SW 1271 (cell line): ENCODE measurements at places on chromosomes 7 and 10.

DNA sequence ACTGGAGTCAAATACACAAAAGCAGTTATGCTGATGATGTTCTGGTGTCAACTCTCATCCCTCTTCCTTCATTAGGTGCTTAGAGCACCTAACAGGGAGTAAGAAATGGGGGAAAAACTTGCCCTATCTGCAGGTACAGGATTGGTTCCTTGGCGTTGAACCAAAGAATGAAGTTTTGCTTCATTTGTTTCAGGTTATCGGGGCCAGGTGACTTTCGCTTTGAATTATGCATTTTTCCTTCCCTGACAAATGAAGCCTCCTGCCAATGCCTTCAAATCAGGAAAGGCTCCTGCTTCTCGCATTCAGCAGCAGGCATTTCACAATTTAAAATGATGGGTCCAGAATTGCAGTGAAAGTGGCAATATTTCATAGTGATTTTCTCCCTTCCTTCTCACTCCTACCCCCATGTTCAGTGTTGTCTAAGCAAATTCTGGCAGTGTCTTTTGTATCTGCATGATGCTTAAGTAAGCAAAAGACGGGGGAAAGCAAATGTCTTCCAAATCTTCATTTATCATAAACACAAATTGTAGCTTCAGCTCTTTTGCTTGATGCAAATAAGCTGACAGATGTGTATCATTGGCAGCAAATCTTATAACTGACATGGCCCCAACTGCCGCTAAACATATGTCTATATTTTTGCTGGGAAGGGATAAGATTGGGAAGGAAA lies 29.4 kb downstream of the DNAJB9 start:
- no peak for DNase-seq

- no peak for DNase-seq
Measured at GRCh38 chr7:75599244-75599781, 107.2 kb downstream of the SPDYE5 start.

GRCh38 chr10:33006342-33006887 lies 48.4 kb upstream of the ITGB1 start:
- DNase-seq, result no peak

DNA sequence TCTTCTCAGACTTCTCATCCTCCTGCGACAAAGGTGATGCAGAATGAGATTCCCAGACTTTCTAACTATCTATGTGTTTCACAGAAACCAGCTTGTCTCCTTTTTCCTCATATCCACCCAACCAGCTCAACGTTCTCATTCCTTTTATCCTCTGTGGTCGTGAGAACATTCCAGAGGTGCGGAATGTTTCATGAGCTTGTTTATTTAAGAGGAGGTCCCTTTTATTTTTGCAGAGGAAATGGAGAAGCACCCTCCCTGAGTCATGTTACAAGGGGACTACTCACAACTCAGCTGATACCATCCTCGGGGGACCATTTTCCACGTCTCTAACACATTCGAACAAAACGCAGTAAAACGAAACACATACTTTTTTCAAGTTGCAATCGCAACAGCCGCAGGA lies 93.2 kb downstream of the ZRANB1 start:
- DNase-seq, result no peak

- no peak for DNase-seq
Measured at GRCh38 chr7:95859429-95859828, 87.1 kb downstream of the DYNC1I1 start.

DNA sequence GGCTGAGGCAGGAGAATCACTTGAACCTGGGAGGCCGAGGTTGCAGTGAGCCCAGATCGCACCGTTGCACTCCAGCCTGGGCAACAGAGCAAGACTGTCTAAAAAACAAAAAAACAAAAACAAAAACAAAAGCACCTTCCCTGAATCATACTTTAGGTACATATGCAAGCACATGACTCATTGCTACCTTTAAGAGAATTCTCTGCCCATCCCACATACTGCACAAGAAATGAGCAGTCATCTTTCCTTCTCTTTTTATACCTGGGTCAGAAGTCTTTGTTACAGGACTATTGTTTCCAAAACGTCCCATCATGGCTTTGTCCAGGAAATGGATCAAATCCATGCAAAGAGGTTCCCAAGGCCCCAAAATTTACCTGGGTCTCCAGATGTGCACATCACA lies 21.5 kb upstream of the AKR1B10 start:
- no peak for DNase-seq

- DNase-seq, result no peak
Measured at GRCh38 chr7:41313171-41313570, 389.7 kb downstream of the INHBA start.

GRCh38 chr7:102913826-102914225 lies 1.0 kb downstream of the LRRC17 start:
- DNase-seq, result no peak

- DNase-seq, result no peak
Measured at GRCh38 chr10:4902571-4903011, 60.6 kb upstream of the AKR1C1 start.

- no peak for DNase-seq
Measured at GRCh38 chr7:2379821-2380450, 23.5 kb upstream of the CHST12 start.

- DNase-seq, result no peak
Measured at GRCh38 chr10:78543749-78544362, 510.2 kb downstream of the RPS24 start.

DNA sequence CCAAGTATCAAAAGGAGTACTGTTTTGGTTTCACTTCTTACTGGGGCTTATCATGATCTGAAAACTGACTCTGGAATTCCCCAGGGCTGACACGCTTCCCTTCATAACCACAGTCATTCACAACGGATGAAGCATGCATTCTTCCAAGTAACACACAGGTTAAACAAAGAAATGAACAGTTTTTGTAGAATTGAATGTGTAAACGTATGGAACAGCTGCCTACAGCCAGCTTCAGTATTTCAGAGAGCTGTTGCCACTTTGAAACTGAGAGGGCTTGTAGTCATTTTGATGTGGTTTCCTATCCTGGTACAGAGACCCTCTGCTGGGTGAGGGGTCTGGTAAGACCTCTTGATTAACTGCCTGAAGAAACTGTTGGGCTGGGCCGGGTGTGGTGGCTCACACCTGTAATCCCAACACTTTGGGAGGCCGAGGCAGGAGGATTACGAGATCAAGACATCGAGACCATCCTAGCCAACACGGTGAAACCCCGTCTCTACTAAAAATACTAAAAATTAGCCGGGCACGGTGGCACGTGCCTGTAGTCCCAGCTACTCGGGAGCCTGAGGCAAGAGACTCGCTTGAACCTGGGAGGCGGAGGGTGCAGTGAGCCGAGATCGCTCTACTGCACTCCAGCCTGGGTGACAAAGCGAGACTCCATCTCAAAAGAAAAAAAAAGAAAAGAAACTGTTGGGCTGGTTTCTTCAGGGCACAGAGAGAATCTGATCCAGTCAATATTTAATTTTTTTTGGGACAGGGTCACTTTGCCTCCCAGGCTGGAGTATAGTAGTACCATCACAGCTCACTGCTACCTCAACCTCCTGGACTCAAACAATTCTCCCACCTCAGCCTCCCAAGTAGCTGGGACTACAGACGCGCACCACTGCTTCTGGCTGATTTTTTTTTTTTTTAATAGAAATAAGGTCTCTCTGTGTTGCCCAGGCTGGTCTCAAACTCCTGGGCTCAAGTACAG lies 4.7 kb downstream of the NFE2L3 start:
- peak; percentile 90 for DNase-seq

DNA sequence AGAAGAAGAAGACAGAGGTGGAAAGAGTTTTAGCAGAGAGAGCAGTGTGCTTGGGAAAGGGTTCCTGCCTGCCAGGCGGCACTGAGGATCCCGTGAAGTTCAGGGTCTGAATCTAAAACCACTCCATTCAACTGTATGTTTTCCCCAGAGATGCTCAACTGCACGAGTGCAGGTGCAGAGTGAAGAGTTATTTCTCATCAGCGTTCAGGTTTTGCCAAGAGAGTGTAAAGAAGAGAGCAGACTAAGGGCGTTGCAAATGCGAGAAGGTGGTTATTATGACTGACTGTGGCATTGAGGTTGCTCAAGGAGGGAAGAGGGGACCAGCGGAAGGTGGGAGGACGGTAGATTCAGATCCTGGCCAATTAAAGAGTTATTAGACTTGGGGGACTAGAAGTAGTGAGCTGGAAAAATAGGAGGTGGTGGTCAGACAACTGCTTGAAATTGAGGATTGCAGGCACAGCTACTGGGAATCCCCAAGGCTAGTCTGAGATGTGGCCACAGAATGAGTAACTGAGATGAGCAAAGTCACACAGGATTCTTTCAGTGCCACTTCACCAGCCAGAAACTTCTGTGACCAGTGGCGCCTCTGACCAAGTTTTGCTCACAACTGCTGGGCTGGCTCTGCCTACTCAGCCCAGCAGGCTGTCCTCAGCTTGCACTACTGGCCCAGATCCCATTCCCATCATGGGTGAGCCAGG lies 29.1 kb downstream of the STRA8 start:
- DNase-seq, result no peak

GRCh38 chr10:25226775-25227682 lies 52.2 kb downstream of the GPR158 start:
- DNase-seq, result peak; percentile 28

DNA sequence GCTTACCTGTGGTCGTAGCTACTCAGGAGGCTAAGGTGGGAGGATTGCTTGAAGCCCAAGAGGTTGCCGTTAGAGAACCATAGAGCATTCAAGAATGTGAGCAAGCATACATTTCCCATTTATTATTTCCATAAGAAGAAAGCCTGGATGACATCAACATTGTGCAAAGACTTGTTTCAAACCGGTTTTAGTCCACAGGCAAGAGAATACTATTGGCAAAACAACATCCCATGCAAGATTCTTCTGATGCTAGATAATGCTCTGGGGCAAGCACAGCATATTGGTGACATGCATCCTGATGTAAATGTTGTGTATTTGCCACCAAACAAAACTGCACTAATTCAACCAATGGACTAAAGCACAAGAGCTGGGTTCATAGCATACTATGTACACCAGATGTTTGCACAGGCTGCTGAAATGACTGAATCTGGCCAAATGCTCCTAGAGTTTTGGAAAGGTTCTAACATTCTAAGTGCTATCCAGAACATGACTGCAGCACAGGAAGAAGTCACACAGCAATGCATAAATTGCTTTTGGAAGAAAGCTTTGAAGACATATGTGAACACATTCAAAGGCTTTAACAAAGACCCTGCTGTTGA lies 42.6 kb downstream of the OTUD1 start:
- DNase-seq, result no peak

- DNase-seq, result no peak
Measured at GRCh38 chr10:86190291-86190690, 176.3 kb downstream of the GRID1 start.

GRCh38 chr10:13872411-13872810 lies 285.6 kb downstream of the PRPF18 start:
- DNase-seq, result no peak

GRCh38 chr7:38699471-38699870 lies 68.3 kb upstream of the AMPH start:
- no peak for DNase-seq

GRCh38 chr10:54854389-54854788 lies 53.4 kb upstream of the PCDH15 start:
- DNase-seq, result no peak

DNA sequence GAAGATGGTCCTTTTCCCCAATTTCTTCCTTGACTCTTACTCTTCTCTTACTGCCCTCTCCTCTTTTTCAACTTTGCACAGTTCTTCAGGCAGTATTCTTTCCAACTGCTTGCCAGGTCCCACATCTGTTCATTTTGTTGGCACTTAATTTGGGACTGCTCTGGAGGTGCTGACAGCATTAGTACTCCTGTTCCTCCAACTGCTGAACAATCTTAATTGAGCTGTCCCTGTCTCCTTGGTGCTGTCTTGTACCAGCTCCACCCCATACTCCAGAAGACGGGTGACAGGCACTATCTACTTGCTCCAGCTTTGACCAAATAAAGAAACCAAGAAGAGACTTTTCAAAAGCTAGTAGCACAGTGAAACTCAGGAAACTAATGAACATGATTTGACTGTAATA lies 160.0 kb downstream of the PDE1C start:
- DNase-seq, result no peak

DNA sequence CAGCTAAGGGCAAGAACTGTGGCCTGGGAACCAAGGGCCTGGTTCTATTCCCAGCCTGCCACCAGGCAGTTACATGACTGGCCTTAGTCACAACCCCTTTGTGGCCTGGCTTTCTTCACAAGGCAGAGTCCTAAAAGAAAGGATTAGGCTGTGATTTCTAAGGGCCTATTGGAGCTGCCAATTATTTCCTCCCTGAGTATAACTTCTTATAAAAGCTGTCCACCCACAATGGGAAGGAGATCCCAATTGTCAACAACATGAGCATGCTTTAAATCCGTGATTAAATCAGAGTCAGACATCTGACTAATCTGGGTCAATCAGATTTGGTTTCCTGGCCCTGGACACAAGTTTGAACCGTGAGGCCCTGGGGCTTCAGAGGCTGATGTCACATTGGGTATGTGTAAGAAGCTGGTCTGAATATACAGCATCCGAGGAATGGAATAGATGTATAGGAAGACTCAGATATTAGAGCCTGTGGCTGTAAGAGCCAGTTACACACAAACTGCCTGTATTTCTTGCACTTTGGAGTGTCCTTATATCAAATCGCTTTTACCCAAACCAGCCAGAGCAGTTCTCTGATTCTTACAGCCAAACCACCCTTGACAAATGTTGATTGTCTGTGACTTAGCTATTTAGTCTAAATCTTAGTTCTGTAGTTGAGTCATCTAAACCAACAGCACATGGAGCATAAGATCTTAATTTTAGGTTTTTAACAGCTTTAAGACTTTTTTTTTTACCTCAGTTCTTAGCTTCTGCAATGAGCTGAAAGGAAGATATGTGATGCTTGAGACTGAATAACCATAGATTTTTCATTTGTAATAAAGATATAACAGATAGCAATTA lies 61.3 kb downstream of the ABCB4 start:
- no peak for DNase-seq

DNA sequence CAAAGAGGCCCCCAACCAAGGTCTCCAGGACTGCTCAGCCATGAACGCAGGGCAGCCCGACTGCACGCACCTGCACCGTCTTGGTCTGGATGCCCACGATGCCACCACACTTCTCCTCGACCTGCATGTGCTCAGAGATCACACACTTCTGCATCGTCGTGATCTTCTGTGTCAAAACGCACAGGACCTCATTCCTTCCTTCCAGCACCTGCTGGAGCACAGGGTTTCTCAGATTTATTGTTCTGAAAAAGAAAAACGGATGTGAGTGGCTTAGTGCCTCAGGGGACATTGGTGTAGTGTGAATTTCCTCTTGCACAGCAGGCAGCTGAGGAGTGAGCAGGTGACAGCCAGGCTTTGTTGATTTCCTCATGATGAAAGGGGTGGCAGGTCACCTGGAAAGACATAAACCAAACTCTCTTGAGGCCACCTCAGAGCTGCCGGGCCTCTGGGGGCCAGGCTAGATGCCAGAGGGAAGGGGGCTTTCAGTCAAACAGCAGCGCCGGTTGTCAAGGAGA lies 38.2 kb downstream of the GSDME start:
- no peak for DNase-seq

DNA sequence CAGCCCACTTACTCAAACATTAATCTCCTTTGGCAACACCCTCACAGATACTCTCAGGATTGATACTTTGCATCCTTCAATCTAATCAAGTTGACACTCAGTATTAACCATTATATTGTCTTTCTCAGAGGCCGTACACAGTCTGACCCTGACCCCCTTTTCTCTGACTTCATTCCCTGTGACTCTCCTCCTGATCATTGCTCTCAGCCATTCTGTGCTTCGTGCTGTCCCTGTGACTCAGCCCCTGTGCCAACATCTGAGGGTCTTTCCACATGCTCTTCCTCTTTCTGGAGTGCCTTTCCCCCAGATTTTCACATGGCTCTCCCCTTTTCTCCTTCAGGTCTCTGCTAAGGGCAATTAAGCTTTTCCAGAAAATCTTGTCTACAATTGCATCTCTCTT lies 289.0 kb upstream of the PHYHIPL start:
- no peak for DNase-seq
